Stimulated activated CD8-positive, alpha-beta memory T cell treated with anti-CD3 and anti-CD28 coated beads, Interleukin-2, amount 100 ng/mL, for 48 hours (primary cell): ENCODE measurements at places on chromosomes 5 and 9.

DNA sequence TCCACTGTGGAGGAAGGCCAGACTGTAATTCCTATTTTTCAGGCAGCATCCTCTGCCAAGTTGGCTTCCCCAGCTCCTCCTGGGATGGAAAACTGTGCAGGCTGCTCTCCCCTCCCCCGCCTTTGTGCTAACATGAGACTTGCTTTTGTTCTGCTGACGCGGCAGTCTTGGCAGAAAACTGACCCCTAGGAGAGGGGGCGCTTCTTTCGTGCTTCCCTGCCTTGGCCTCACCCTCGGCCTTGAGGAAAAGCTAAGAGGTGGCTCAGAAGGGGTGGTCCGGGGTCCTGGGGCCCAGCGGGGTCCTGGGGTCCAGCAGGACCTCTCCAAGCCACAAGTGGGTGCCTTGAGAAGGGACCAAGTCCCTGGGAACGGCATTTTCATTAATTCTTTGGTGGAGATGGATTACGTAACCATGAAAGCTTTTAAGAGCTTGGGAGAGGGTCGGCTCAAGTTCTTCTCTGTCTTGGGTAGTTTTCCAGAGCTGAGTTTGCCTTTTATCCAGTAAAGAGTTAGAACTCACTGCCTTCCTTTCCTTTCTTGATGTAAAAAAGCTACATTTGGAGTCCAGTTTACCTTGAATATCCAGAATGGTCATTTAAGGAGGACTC is 51.0 kb downstream of the SH3PXD2B start:
- DNase-seq: no peak

- DNase-seq: no peak
Observed at GRCh38 chr5:9898319-9898718, 268.2 kb upstream of the TAS2R1 start.

DNA sequence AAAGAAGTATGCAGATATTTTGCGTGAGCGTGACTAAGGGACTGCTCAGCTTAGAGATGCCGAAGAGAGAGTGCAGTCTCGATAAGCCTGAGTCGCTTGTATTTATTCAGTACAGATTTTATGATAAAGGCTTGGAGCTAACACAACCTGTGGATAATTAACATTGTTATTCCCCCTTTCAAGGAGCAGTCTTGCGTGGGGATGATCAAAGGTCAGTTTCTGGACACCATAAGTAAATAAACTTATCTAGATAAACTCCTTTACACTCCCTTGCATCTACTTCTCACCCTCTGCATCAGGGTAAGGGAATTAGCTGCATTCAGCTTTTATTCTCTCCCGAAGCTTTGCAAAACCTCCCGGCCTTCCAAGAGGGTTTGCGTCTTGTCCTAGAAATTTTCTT is 357.8 kb upstream of the ST8SIA4 start:
- no peak for DNase-seq

GRCh38 chr5:122649080-122649479 is 125.8 kb upstream of the SNX2 start:
- DNase-seq: no peak

DNA sequence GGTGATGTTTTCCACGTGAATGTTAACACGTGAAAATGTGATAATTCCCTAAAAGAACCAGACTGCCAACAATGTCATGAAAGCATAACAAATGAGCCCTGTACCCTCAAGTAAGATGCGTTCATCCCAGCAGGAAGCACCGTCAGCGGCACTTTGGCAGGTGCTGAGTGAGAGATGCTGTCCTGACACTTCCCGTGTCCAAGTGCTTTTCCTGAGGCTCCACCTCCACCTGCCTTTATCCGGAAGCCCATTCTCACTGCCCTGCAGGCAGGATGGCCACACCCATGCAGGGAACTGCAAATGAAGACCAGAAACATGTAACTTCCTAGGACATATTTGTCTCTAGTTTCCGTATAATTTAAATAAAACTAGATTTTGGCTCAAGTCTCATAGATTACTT is 238.0 kb upstream of the IRX2 start:
- DNase-seq: no peak

DNA sequence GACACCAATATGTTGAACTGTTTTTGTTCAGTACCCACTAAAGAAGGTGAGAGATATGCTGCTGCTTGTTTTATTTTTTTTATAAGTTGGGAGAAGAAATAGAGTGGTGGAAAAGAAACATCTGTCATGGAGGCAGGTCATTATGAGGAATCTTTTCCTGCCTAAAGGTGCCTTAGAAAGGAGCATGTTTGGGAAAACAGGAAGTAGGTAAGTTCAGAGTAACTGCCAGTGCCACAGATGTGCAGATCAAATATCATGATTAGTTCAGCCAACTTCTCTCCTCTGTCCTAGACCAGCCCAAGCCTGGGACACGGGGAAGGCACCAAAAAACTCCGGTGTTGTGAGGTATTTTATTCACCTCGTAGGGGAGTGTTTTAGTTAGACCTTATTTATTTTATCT is 144.2 kb downstream of the MAN2A1 start:
- no peak for DNase-seq

- no peak for DNase-seq
Observed at GRCh38 chr9:104980039-104980654, 52.2 kb upstream of the ABCA1 start.

GRCh38 chr9:124084087-124084486 is 72.5 kb downstream of the LHX2 start:
- DNase-seq: no peak

DNA sequence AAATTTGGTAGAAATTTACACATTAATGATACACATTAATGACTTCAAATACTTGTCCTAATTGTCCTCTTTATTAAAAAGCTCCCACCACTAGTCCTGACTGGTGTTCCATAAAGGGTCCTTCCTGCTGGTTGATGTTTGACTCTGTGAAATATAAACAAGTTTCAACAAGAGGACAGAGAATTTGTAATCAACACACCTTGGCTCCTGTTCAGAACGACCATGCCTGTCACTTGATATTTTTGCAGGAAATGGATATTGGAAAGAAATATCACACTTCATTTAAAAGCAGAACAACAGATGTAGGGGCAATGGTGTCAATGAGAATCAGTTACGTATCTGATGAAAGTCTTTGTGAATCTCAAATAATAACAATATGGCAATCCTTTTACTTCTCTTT is 211.7 kb downstream of the ENC1 start:
- DNase-seq: no peak

DNA sequence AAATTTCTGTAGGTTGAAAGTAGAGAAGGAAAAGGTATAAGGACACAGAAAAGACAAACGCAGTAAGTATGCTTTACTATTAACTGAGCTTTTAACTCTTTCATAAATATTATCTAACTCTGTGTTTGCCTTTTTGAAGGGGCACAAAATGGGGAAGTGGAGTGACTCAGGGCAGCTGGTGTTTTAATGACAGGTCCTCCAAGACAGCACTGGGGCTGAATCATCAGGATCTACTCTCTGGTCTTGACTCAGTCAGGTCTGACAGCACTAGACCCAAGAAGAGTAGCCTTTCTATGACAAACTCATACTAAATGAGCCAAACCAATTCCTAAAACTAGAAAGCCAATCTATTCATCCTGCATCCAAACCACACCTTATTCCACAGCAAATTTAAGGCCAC is 102.2 kb downstream of the APTX start:
- no peak for DNase-seq

DNA sequence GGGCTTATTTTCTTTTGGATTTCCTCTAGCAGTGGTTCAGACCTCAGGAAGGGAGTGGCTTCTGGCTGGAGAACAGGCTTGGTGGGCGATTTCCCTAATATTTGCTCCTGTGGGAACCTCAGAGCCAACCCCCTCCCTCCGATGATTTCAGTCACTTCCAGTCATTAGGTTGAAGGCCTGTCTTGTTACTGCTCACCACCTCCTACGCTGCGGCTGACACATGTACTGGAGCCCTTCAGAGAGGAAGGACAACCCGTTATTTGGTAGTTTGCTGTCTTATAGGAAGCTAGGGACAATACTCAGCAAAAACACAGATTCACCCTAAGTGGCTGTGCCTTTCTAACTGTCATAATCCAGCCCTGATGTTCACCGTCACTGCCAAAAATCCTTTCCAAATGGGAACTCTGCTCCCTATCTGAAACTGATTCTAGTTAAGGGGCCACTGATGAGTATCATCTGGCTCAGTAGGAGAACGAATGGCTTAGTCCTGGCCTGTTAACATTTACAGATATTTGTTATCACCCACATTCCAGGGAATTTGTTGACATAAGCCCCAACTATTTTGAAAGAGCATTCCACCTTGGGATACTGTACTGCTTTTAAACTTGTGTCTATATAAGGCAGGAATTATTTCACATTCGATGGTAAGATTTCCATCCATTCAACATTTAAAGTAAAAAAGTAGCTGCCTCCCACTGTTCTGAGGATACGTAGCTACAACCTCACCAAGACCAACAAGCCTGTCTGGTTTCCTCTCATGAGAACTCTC is 29.3 kb upstream of the ANKH start:
- DNase-seq: no peak

DNA sequence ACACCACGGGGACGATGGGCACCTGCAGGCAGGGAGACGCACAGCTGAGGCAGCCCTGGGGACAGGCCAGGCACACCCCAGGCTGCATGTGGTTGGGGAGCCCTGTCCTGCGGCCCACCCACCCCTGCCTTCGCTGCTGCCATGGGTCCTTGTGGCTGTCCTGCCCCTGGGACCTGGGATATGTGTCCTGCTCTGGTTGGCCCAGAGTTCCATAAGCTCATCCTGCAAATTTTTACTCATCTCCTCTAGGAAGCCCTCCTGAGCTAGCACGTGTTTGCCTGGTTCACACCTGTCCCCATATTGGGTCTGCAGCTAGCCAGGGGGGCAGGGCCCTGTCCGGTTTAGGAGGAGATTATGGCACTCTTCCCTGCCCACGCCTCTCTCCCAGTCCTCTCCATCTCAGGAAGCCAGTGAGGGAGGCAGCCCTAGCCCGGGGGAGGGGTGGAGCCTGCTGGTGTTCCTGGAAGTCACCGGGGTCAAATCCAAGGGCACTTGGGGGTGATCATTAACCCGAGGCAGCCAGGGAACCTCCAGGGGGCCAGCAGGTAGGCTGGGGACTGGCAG is 12.2 kb downstream of the EGFL7 start:
- no peak for DNase-seq

- DNase-seq: no peak
Observed at GRCh38 chr5:96932026-96932425, 3.9 kb upstream of the LNPEP start.

DNA sequence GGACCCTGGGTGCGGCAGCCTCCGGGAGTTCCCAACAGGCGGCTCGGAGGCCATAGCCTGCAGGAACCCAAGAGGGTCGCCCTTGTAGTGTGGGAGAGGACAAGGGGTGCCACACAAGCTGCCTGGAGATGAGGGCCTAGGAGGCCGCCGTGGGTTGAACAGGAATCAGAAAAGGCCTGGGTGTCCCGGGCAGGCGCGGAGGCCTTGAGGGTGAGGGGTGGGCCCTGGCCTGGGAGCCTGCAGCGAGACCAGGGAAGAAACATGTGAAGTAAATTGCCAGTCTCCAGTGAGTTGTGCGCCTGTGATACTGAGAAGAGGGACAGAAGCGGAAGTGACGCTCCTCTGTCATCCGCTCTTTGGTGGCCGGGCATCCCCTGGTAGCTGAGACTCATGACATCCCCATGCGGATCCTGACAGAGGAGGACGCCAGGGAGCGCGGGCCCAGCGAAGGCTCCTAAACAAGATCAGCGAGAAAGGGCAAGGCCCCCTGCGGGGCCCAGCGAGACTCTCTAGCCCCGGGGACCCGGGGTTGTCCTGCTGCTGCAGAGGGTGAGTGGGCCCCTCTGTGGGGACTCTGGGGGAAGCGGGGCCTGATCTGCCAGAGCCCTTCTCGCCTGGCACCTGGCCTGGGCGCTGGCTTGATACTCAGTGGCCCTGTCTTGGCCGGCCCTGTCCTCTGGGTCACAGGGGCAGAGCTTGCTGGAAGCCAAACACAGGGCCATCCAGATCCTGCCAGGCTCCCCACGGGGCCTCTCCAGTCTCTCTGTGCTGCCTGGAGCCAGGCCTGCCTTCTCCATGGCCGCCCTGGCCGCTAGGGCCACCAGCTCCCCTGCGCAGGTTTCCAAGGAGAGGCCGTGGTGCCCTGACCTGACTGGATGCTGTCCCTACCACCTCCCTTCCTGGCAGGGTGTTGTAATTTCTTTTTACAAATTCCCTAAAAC is 788.4 kb downstream of the TLE4 start:
- no peak for DNase-seq

GRCh38 chr9:72349240-72349639 is 15.8 kb downstream of the ZFAND5 start:
- DNase-seq: no peak

DNA sequence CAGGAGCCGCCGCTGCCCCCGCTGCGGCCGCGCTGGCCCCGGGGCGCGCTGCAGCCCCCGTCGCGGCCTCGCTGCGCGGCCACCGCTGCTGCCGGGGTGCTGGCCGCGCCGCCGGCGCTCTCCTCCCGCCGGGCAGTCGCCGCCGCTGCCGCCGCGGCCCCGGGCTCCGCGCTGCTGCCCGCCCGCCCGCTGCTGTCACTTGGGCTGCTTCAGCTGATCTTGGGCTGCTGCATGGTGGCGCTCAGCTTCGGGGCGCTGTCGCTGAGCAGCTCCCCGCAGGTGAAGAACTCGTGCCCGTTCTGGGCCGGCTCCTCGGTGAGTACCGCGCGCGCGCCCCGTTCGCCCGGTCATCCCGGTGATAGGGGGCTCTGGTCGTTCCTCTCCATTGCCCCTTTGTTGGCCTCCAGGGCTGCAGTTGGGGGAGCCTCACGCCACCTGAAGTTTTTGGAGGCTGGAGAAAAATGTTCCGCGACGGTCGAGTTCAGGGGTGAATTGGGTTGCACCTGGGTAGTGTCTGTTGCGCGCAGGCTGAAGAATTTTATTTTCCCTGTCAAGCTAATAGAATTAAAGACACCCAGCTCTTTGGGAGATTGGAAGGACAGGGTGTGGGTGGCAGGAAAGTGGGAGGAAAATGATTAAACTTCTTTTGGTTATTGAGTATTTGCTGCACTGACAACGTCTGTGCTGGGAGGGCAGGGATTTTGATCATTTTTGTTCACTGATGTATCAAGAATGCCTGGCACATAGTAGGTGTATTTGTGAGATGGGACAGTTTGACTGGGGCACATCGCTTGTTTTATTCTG is 596 bp downstream of the ENTREP1 start:
- DNase-seq: no peak

DNA sequence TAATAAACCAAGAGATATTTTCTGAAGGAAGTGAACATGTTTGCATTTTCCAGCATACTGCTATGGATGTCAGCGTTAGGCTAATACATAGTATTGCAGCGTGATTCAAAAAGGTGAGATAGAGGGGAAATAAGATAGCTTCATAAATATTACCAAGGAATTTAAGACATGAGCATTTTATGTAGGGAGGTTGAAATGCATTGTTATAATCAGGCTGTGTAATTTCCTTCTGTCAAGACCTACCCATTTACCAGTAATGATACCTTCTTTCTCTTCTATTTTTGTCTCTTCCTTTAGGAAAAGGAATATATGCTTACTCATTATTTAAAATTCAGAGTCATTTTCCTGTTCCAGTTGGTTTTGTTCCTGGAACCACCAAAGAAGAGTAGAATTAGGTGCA is 33.3 kb downstream of the PIK3R1 start:
- no peak for DNase-seq
